G401 (cell line): ENCODE measurements at places on chromosomes 16 and 17.

GRCh38 chr17:36856903-36857381 lies 80.3 kb upstream of the LHX1 start:
- no peak for DNase-seq

DNA sequence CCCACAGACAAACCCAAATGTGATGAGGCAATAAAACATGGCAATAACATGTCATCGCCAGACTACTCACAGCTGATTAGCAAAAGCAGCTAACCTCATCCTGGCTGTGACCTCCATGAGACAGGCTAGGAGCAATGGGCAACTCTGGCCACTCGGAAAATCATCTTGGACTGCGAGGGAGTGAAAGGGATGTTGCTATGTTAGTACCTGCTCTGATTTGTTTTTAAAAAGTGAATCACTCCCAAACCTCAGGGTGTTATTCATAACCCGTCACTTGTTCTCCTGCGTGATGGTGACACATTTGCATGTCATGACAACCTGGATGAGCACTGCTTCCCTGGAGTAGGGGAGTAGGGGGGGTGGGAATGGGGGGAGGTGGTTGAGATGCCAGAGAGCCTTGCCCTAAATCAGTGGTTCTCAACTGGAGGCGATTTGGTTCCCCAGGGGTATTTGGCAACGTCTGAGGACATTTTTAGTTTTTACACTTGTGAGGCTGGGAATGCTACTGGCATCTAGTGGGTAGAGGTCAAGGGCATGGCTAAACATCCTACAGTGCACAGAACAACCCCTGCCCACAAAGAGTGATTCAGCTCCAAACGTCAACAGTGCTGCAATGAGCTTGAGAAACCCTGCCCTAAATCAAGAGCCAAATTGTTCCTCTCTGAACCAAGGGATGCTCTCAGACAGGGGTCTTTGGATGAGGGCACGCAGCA lies 241.7 kb downstream of the SOX9 start:
- DNase-seq: no peak

- peak; percentile 8 for DNase-seq
Observed at GRCh38 chr17:61000911-61001310, 323.3 kb downstream of the BCAS3 start.

DNA sequence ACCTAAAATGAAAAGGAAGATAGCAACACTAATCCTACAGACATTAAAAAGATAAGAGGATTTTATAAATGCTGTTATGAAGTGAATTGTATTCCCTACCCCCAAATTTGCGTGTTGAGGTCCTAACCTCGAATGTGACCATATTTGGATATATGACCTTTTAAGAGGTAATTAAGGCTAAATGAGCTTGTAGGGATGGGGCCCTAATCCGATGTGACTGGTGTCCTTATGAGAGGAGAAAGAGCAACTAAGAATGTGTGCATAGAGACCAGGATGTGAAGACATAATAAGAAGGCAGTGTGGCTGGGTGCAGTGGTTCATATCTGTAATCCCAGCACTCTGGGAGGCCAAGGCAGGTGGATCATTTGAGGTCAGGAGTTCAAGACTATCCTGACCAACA lies 48.2 kb upstream of the FAM20A start:
- DNase-seq: no peak
